ENCODE measurements at places on chromosomes 4 and X.

GRCh38 chr4:80062527-80062926 lies 10.5 kb downstream of the ANTXR2 start:
- no peak for DNase-seq

- no peak for DNase-seq
Measured at GRCh38 chr4:169573889-169574288, 38.5 kb downstream of the NEK1 start.

DNA sequence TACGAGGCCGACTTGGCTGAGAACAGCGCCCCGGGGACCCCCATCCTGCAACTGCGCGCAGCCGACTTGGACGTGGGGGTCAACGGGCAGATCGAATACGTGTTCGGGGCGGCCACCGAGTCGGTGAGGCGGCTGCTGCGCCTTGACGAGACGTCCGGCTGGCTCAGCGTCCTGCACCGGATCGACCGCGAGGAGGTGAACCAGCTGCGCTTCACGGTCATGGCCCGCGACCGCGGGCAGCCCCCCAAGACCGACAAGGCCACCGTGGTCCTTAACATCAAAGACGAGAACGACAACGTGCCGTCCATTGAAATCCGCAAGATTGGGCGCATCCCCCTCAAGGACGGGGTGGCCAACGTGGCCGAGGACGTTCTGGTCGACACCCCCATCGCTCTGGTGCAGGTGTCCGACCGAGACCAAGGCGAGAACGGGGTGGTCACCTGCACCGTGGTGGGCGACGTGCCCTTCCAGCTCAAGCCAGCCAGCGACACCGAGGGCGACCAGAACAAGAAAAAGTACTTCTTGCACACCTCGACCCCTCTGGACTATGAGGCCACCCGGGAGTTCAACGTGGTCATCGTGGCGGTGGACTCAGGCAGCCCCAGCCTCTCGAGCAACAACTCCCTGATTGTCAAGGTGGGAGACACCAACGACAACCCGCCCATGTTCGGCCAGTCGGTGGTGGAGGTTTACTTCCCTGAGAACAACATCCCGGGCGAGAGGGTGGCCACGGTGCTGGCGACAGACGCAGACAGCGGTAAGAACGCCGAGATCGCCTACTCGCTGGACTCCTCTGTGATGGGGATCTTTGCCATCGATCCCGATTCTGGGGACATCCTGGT lies 2.4 kb downstream of the PCDH7 start:
- no peak for DNase-seq

GRCh38 chrX:69236641-69237040 lies 71.4 kb upstream of the PJA1 start:
- DNase-seq, result no peak

DNA sequence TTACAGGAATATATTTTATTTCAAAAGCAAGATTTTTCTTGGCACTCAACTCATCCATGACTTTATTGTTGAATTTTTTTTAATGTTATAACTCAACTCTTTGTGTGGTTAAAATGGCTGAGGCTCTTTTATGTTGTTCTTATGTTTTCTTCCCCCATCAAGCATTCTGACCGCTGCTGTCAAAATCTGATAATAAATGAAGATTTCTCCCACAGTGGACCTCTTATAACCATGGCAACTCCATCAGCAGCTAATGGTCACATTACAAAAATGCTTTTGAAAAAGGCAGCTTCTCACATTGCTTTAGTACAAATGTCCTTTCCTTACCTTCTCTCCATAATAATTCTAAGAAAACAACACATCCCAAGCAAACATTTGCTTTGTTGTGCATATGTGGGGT lies 96.0 kb upstream of the ATOH1 start:
- no peak for DNase-seq

GRCh38 chrX:38277802-38278201 lies 49.5 kb downstream of the RPGR start:
- no peak for DNase-seq

- DNase-seq, result no peak
Measured at GRCh38 chrX:19133231-19133630, 11.0 kb upstream of the ADGRG2 start.

DNA sequence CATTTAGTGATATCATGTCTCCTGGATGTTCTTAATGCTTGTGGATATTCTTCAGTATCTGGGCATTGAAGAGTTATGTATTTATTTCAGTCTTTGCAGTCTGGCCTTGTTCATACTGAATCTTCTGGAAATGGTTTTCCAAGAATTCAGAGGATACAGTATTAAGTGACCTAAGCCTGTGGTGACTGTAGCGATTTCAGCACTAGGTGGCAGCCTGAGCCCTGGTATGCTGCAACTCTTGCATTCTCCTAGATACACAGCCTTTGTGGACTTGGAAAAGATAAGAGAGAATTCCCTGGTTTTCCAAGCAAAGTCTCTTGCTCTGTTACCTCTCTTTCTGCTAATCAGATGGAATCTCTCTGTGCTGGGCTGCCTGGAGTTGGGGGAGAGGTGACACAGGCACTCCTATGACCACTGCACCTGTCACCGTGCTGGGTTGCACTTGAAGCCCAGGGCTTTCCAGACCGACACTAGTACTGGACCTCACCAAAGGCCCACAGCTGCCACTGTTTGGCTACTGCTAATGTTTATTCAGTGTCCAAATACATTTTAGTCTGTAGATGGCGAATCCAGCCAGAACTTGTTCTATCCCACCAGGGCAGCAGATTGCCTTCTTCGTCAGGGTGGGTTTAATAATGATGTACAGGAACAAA lies 19.3 kb upstream of the SPIN2A start:
- no peak for DNase-seq

All from activated CD4-positive, alpha-beta T cell treated with anti-CD3 and anti-CD28 coated beads for 4 hours (primary cell).